ENCODE measurements at places on chromosomes 7 and 10.

DNA sequence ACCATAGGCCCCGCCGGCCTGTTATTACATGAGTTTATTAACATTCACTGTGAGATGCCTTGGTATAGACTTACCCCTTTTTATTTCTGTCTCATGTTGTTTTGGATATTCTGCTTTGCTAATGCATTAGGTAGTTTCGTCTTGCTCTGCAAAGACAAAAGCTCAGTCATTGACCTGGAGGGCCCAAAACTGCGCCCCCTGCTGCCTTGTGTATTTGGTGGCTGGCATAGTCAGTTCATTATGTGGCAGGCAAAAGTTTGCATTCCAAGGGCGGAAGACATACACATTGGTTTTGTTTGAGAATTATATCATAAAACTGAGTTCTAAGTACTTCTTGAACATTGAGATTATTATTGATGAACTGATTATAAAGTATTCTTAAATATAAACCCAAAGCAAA is 372.5 kb downstream of the SDK1 start:
- peak; percentile 13 for DNase-seq

DNA sequence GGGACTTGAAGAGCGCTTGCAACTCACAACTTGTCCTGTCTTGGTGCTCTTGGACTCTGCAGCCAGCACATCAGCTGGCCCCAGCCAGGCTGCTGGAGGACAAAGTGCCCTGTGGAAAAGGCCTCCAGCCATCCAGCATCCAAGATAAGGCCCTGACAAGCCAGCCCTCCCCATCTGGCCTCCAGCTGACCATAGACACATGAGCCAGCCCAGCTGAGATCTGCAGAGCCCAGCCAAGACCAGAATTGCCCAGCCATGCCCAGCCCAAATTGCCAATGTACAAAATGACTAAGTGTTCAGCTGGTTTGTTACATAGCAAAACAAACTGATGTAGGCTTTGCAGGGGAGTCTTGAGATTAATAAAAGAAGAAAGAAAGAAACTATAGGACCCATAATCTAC is 36.0 kb upstream of the FRMD4A start:
- DNase-seq, result no peak

DNA sequence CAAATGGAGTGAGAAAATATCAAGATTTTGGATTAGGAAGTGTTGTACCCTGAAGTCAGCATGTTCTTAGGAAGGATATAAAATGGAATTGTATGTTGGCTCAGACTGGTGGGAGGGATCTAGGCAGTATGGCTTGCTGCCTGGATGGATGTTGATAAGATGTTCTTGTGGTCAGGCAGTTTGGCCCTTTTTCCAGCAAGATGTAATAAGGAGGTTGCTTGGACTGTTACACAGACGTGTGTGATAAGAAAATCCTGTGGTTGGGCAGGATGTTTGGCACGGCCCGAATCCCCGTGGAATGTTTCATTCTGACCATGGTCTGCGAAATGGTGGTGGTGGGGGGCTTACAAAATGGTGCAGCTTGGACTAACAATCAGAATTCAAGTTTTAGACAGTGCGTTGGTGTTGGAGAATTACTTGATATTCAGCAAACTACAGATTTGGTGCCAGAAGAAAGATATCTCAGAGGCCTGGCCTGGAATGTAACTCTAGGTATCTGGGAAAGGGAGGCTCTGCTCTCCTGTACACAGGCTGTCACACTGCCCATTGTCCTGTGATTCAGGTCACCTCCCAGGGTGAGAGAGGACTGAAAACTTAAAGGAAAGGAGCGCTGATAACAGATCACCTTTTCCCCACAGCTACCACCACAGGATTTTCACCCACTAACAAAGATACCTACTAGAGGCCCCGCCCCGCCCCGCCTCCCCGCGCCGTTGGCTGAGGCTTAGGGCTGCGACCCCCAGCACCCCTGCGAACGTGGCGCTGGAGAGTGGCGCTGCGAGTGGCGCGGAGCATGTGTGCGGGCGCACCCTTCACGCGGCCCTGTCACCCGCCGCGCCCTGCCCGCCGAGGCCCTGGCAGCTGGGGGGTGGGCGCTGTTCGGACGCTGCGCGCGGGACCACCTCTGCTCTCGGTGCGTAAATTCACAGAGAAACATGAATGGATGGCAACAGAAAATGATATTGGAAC is 19.3 kb upstream of the ZNF680 start:
- DNase-seq, result no peak

GRCh38 chr10:130190055-130190736 is 54.0 kb downstream of the GLRX3 start:
- peak; percentile 69 for DNase-seq

GRCh38 chr10:50516171-50516570 is 107.6 kb downstream of the SGMS1 start:
- no peak for DNase-seq

- no peak for DNase-seq
Measured at GRCh38 chr7:6212008-6212407, 60.4 kb downstream of the CYTH3 start.

- DNase-seq, result no peak
Measured at GRCh38 chr10:80281784-80282765, 7.4 kb downstream of the MAT1A start.

GRCh38 chr10:72062382-72062781 is 26.0 kb downstream of the SPOCK2 start:
- no peak for DNase-seq

DNA sequence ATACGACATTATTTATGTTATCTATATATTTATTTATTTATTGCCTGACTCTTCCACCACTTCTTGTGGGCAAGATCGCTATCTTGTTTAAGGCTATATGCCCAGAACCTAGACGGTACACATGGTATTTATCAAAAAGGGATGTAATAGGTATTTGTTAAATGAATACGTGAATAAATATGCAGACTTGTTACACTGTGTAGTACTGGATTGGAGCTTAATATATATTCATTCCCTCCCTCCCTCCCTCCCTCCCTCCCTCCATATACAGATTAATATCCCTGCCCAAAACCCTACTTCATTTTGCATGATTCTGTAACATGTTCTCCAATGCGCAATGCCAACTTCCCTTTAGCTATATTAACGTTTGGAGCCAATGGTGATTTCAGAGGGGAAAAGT is 1273.7 kb upstream of the AUTS2 start:
- DNase-seq, result no peak

DNA sequence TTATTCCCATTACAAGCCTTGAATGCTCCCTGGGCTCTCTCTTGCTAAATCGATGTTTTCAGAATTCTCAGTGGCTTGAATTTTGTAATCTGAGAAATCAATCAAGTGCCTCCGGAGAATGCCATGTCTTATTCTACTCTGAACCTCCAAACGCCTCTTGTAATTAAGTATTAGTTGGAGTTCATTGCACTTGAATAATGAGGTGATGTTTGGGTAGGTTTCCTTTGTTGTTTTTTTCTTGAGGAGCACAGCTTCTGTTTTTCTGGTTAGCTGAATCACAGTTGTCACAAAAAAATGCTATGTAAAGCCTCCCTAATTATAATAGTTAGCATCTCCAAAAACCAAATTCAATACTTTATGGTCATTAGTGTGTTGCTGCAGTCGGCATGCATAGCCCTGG is 100.3 kb downstream of the PLPP4 start:
- DNase-seq, result no peak

DNA sequence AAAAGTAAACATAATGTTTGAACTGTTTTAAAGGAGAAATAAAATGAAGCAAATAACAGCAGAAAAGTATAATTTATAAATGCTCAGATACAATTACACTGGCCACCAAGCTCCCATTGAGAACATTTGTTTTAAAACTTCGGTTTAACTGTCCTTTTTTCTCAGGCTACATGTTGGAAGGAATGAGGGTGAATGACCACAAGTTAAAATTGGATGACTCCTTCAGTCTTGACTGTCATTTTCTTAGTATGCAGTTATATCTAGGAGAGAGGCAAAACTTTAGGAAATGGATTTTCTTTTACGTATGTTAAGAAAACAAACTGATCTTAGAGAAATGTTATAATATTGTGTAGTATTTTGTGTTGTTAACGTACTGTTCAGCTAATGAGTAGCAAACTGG is 5.0 kb downstream of the TRIM24 start:
- no peak for DNase-seq

DNA sequence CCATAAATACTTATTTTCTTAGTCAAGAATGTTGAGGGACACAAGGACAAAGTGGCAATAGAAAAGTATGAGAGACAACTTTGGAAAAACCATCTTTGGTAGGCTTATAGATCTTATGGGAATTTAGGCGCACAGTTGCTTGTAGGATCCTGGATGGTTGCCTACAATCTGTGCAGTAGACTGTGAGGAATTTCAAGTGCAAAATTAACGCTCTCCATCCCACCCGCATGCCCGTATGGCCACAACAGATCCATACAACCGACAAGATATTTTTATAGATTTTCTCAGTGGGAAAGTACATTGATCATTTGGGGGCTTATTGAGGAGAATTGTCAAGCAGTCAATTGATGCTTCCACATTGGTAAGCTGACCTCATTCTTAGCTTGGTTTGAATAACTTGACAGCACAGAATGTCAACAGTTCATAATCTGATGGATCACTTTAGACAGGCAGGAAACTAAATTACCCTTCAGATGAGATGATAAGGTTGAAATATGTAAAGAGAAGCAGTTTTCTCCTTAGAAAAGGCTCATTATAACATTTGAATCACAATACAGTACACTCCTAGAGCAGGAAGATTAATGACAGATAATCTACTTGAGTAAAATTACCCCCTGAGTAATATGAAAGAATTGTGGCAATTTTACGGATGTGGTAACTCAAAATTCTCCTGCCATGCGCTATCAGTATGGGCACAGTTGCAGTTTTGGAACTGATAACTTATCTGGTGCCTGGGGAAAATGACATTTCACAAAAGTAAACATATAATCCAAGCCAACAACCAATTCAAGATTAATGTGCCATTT is 479.7 kb downstream of the KIF20B start:
- no peak for DNase-seq

GRCh38 chr7:140058517-140058916 is 4.2 kb downstream of the PARP12 start:
- no peak for DNase-seq

GRCh38 chr7:12328888-12329770 is 74.5 kb downstream of the VWDE start:
- DNase-seq, result no peak

GRCh38 chr7:102004229-102004628 is 186.8 kb downstream of the CUX1 start:
- DNase-seq, result no peak

GRCh38 chr7:1455241-1455939 is 3.9 kb downstream of the MICALL2 start:
- DNase-seq, result no peak

DNA sequence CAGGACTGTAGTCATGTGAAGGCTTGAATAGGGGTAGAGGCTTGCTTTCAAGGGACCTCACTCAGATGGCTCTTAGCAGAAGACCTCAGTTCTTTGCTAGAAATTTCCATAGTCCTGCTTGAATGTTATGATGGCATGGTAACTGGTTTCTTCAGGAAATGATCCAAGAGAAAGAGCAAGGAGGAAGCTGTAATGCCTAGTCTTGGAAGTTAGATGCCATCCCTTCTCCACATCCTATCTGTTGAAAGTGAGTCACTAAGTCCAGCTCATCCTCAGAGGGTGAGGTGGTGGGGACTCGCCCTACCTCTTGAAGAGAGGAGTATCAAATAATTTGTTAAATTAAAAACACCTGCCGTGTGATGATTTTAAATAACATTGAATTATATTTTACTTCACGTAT is 4.6 kb downstream of the MGAM start:
- no peak for DNase-seq

GRCh38 chr10:58593008-58593407 is 80.3 kb downstream of the BICC1 start:
- no peak for DNase-seq

- DNase-seq, result no peak
Measured at GRCh38 chr7:11895337-11895736, 63.3 kb upstream of the THSD7A start.

GRCh38 chr7:138137423-138138171 is 61.3 kb downstream of the AKR1D1 start:
- DNase-seq, result no peak

- no peak for DNase-seq
Measured at GRCh38 chr10:121157998-121158397, 306.8 kb downstream of the WDR11 start.

GRCh38 chr7:465710-466400 is 53.8 kb downstream of the PDGFA start:
- DNase-seq, result no peak

GRCh38 chr7:155581107-155581830 is 34.9 kb upstream of the CNPY1 start:
- no peak for DNase-seq

- DNase-seq, result no peak
Measured at GRCh38 chr10:24468281-24468751, 255.4 kb downstream of the ARHGAP21 start.

- DNase-seq, result no peak
Measured at GRCh38 chr10:112359606-112360307, 14.2 kb upstream of the ACSL5 start.

- no peak for DNase-seq
Measured at GRCh38 chr7:76424413-76425111, at the start of gene ZP3. Gene ZP3 (plus strand): TSS chr7:76424950. CDS start chr7:76424965, 15 bp downstream.

DNA sequence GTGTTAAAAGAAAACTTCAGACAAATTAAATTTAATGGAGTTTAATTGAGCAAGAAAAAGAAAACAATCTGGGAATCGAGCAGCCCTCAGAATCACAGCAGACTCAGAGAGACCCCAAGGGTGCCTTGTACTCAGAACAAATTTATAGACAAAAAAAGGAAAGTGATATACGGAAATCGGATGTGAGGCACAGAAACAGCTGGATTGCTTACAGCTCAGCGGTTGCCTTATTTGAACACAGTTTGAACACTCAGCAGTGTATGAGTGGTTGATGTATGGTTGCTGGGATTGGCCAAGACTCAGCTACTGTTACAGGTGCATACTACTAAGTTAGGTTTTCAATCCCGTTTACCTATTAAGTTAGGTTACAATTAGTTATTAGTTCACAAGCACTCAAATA is 103.8 kb upstream of the LYZL1 start:
- no peak for DNase-seq

Measured in stimulated activated CD4-positive, alpha-beta T cell treated with anti-CD3 and anti-CD28 coated beads, TNF-alpha, amount 100 ng/mL, for 48 hours (primary cell).